ENCODE measurements at places on chromosomes 5 and 9.

DNA sequence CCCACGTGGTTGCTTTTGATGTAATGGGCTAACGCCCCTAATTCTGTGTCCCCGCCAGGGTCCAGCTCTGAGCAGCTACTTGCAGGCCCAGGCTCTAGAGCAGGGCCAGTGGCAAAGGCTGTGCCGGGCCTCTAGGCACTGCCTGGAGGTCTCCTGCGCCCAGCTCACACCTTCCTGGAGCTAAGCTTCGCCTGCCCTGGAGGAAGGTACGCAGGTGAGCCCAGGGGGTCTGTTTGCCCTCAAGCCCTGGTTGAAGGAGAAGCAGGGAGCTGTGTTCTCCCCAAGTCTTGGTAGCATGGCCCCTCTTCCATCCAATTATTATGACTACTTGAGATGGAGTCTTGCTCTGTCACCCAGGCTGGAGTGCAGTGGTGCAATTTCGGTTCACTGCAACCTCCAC lies 5.2 kb upstream of the LMX1B start:
- DNase-seq = no peak

DNA sequence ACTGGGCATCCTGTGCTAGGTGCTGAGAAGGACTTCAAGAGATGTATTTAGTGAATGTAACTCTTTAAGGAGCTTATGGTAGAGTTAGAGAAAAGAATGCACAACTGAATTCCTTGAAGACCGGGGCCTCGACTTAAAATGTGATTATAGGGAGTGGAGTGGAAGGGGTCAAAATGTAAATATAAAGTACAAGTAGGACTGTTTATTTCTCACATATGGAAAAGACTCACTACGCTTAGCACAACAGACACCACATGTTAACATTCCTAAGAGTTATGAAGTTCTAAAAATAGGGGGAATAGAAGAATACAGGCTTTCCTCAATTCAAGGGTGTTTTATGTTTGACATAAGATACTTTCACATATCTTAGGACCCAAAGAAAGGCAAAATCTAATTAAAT lies 117.8 kb upstream of the OSMR start:
- DNase-seq = no peak

DNA sequence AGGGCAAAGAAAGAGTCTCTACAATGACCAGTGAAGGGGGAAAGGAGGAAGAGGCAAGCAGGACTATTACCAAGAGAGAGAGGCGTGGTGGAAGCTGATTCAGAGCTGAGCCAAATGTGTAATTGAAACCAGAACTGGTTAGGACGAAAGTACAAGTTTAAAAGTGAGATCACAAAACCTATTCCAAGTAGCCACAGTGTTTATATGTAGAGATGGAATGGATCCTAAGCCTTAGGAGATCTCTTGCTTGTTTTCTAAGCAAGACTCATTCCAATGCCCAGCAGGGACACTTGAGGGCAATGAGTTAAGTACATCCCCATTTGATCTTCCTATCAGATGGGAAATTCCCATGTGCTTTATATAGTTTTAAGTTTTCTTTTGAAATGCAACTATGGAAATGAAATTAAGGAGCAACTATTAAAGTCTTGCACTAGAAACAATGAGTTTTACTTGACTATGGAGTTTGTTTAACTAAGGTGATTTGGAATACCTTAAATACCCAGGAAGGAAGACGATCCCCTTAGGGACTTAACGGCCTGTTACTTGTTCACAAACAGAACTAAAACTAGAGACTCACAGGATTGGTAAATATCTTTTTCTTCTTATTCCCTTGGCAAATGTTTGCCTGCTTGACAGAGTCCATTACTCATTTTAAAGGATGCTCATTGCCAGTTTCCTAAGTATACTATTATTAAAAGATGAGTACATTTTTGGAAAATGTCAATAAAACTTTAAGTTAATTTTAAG lies 51.1 kb upstream of the SNX2 start:
- no peak for DNase-seq

DNA sequence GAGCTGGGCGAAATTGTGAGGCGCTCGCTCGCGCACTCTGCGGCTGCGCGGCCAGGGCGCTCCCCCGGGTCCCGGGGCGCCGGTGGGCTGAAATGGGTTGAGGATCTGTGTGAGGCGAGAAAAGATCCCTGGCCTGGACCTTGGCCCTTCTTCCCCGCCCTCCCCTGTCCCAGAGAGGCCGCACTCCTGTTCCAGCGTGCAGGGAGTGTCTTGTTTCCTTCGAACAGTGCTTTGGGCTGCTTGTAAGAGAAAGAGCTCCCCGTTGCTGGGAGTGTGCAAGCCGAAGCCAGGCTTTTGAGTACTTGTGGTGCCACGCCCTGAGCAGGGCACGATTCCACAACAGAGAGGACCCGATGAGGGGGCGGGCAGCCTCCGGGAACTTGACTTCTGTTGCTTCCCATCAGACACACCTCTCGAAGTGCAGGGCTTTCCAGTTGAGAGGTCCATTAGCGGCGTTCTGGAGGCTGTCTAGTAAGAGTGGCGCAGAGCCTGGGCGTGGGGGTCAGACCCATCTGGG lies 535 bp downstream of the DOLPP1 start:
- no peak for DNase-seq

DNA sequence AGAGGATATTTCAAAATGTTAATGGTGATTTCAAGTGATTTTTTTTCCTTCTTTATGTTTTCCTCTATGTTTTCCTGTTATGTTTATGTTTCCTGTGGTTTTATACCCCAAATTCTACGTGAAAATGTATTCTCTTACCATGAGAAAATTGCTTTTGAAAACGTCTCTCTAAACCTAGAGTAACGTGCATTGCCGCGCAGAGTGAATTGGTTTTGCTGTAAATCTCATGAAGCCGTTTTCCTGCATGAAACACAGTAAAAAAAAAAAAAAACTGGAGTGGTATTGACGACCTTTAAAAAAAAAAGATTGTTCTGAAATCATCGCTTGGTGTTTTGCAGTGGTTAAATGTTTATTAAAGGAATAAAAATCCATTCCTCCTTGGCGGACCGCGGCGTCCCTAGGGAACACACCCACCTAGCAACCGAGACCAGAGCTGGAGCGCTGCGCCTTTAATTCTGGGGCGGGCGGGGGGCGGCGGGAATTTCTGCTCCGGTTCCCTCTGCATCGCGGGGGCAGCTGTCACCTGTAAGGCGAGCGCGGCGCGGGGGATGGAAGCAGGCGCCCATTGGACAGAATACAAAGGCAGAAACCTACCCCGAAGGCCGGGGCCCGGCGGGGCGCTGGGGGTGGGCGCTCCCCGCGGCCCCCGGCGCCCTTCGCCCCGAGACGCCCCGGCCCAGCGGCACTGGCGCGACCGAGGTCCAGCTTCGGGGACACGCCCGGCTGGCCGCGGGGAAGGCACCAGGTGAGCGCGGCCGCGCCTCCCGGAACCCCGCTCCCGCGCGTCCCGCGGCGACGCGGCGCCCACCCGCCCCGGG lies at the start of gene SOWAHA:
Gene SOWAHA (plus strand): TSS at position 522 of the 818 bp plus-strand sequence. CDS start 320 bp downstream, outside the sequence.
- no peak for DNase-seq

DNA sequence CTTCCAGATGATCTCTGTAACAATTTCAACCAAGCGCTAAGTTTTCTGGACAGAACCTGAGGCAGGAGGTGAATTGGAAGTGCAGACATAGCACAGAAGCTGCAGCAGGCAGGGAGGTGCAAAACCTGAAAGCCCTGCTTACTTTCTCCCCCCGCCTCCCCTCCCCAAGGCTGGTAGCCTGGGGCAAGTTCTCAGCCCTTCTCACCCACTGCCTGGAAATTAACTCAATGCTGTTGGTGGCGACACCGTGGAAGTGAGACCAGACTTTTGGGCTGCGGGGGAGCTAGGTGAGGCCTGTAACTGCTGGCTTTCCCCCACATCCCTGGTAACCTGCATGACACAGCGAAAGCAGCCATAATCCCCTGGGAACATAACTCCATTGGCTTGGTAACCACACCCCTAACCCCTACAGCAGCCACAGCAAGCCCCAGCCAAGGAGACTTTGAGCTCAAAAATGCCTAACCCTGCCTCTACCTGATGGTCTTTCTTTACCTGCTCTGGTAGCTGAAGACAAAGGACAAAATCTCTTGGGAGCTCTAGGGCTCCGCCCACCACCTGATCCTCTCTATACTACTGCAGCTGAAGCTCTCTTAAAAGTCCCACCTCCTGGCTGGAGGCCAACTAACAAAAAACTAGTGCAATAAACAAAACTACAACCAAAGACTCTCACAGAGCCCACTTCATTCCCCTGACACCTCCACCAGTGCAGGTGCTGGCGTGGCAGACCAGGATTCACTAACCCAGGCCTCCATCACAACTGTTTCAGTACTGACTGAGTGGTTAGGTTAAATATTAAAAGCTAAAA lies 11.9 kb upstream of the OR13C8 start:
- DNase-seq = no peak

DNA sequence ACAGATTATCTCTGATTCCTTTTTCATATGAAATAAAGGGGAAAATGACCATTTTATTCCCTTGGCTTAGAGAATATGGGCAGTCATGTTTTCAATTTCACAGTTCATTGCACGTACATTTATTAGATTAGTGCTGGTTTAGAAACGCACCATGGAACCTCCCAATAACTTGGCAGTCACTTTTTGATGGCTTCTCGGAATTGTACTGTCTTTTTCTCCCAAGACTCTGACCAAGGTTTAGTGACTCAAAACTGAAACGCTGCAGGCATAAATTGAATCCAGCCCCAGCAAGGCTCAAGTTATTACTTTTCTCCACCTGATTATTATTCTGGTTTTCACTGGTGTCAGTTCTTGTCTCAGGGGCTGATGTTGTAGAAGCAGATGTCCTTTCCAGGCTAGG lies 55.6 kb upstream of the EGFLAM start:
- DNase-seq = no peak

- DNase-seq = no peak
These were observed 402.9 kb downstream of the RAB3C start for GRCh38 chr5:58985759-58986158.

DNA sequence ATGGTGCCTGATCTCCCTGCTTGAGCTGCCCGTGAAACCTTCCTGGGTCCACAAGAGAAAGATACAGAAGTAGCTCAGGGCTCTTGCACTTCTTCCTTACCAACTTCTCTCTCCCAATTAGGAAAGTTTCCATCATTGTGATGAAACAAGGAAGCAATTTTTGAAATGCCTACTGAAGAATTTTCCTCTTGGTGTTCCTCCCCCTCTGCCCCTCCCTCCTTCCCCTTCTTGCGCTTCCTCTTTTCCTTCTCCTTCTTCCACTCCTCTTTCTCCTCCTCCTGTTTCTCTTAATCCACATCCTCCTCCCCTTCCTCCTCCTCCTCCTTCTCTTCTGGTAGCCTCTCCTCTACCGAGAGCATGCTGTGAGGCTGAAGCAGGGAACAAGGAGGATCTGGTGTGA lies 36.3 kb upstream of the OTULINL start:
- no peak for DNase-seq

DNA sequence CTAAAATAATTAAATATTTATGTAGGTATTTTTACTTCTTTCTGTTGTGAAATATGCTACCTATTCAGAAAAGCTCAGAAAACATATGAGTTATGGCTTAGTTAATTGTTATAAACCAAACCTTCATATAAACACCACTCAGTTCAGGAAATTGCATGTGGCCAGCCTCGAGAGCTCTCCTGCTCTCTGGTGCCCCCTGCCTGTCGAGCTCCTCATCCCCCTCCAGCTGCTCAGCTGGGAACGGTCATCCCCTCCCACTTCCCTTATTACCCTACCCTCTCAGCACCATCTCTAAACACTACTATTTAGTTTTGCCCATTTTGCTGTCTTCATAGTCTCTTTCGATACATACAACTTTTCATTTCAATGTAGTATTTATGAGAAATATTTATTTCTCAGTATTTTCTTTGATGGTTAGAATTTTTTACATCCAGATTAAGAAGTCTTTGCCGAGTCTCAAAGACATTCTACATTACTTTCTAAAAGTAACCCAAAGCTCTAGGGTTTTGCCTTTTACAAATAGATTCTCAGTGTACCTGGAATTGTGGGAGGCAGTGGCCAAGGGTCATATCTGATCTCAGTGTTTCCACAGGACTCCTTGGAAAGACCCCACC lies 51.2 kb upstream of the SEMA4D start:
- no peak for DNase-seq

DNA sequence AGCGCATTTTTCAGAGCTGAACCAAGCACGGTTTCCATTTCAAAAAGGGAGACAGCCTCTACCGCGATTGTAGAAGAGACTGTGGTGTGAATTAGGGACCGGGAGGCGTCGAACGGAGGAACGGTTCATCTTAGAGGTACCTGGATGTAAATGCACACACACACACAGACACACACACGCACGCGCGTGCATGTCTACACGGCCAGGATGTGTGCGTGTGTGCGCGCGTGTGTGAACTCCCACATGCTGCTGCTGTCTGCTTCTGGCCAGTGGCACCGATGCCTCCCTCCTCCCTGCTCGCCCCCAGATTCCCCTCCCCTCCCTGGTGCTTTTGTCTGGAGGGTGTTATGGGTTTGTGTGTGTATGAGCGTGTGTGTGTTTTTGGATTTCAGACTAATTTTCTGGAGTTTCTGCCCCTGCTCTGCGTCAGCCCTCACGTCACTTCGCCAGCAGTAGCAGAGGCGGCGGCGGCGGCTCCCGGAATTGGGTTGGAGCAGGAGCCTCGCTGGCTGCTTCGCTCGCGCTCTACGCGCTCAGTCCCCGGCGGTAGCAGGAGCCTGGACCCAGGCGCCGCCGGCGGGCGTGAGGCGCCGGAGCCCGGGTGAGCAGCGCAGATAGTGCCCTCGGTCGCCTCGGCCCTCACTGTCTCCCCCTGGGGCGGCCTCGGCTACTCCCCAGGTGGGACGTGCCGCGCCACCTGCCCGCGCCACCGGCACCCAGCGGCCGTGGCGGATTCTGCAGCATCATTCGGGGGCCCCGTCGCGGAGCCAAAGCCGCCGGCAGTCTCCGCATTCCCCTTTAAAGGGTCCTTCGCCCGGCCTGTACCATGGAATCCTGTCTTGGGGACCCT lies at the start of gene NTRK2:
Gene NTRK2 (plus strand): TSS at position 442 of the 850 bp plus-strand sequence. CDS start 1,020 bp downstream, outside the sequence.
- no peak for DNase-seq

DNA sequence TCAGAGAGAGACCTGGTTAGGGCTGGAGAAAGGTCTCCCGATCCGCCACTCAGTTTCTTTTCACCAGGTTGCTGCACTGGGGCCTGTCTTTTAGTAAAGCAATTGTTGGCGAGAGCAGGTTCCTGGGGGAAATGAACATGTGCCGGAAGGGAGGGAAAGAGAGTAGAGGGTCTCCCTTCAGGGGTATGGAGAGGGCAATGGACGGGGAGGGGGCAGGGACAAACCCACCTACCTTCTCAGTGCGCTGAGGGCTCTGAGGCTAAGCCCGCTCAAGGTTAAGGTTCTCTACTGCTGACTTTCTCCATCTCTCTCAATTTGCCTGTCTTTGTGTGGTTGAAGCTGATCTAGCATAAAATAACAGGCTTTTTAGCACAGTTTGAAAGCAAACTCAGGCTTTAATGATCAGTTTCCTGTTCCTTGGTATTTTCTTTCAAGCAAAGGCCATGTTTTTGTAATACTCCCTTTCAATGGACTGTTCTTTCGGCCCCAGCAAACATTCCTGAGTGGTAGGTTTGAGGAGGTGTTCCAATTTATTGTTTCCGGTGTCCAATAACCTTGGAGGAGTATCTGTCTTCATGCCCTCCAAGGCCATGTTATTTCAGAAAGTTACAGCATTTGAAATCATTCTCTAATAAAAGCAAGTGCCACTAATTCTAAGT lies 25.5 kb upstream of the TRAF1 start:
- no peak for DNase-seq
